Activated CD4-positive, alpha-beta T cell treated with anti-CD3 and anti-CD28 coated beads, Interleukin-2, amount 50 U/mL, for 1 hour (primary cell): ENCODE measurements at places on chromosomes 3 and 15.

DNA sequence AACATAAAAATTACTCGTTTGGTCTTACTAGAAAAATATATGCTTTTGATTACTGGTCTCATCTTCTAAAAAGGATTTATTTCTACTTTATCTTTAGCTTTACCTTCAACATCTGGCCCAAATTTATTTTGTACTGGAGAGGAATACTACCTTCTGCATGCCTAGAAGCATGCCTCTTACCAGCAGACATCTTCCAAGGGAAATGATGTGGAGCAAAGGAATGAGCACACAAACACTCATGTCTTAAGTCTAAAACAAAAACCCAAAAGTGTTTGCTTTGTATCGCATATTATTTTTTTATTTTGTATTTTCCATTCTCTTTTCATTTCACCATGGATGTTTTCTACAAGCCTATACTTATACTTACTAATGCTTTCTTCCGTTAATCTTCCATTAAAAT lies 304.6 kb upstream of the KCNMB2 start:
- DNase-seq: no peak

DNA sequence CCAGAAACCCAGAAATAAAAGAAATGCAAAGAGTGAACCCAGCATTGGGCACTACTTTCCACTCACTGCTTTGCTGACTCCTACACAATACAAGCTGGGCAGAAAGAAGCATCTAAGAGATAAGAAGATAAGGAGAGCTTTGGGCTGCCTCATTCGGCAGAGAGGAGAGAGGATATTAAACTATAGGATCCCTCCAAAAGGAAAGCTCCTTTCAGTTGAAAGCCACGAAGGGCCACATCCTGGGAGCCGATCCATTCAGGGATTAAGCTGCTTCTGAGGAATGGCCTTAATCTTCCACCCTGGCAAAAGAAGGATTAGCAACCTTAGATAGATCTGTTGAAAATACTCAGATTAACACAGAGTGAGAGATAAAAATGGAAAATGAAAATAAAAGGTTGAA lies 274.9 kb upstream of the PPP2R3A start:
- DNase-seq: no peak

- no peak for DNase-seq
Observed at GRCh38 chr3:105473521-105474223, 107.0 kb downstream of the ALCAM start.

DNA sequence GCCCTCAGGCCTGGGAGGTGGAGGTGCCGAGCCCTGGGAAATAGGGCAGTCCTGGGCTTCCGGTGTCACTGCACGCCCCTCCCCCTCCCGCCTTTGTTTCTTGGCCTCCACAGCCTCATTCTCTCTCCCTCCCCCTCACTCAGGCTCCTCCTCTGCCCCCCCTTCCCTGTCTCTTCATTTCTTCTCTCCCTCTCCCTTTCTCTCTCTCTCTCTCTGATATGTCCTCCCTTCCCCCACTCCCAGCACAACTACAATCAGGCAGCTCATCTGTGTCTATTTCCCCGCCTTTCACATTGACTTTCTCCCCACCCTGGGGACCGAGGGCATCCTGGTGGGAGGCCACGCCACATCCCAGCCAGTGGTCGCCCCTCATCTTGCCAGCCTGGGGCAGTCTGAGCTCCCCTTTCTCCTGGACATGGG lies 40.2 kb downstream of the IDH2 start:
- peak; percentile 43 for DNase-seq

GRCh38 chr3:197516517-197516889 lies 39.3 kb downstream of the BDH1 start:
- DNase-seq: no peak

DNA sequence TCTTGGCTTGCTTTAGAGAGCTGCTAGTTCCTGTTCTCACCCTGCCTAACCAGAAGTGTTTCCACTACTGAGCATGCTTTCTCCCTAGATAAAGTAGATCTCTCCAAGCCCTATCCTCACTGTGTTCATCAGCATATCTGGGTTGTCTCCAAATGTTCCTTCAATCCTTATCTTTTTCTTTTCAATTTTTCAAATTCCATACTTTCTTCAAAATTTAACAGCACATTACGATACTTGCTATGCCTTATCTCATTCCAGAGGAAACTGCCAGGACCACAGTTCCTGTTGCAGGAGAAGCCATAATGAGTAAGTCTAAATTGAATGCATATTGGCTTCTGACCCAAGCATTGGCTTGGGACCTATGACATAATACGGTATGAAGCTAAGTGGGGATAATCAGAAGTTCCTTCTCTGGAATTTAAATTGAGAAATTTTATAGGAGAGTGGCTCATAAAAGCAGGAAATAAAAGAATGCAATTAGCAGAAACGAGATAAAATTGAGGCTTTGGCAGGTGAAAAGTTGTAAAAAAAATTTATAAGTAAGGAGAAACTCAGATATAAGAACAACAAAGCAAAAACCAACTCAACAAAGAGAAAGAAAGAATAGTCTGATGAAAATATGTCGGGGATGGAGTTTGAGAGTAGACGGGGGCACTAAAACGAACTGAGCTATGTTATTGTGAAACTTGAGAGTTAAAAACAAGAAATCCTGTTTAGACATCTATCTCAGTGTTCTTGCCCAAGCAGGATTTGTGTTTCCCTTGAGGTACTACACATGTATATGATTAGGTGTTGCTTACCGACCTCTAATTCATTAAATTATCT lies 631.7 kb upstream of the CCDC54 start:
- no peak for DNase-seq
